MCF 10A (cell line): ENCODE measurements at places on chromosomes 16 and 17.

DNA sequence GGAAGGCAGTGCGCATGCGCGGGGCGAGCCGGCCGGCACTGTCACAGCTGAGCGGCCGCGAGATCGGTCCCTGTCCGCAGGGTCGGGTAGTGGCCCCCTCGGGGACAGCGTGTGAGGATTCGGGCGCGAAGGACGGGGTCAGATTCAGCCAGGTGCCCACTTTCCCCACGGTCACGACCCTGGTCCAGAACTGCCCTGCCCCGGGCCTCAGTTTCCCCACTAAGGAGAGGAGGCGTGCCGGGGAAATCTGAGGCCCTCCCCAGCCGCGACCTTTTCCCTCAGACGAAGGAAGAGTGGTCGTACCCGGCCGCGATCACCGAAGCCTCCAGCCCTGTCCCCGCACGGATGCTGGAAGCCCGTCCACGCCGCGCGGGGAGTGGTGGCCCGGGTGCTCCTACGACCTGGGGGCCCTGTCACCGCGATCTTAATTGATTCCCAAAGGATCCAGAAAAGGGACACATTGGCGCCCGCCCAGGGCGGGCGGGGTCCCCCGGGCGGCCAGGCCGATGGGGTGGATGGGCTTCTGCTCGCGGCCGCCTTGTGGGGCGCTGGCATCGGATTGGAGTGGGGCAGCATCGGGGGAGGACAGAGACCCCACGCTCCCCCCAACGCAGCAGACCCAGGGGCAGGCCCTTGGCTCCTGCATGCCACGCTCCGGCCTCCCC, 57.7 kb downstream of the SRL start:
- no peak for DNase-seq

GRCh38 chr16:1911467-1912214, 6.6 kb downstream of the HS3ST6 start:
- no peak for DNase-seq

DNA sequence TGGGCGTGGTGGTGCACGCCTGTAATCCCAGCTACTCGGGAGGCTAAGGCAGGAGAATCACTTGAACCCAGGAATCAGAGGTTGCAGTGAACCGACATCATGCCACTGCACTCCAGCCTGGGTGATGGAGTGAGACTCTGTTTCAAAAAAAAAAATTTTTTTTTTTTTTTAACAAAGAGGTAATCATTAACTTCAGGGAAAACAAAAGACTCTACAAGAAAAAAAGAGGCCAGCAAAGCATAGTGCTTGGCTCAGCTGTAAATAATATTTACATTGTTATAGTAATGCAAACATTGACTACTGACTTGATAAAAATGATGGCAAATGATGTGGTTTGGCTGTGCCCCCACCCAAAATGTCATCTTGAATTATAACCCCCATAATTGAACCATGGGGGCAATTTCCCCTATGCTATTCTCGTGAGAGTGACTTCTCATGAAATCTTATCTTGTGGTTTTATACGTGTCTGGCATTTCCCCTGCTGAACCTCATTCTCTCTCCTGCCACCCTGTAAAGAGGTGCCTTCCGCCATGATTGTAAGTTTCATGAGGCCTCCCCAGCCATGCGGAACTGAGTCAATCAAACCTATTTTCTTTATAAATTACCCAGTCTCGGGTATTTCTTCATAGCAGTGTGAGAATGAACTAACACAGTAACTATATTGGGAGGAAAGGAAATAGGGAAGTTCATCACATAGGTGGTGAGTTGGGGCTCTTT, 12.7 kb upstream of the SSTR2 start:
- no peak for DNase-seq

- no peak for DNase-seq
Observed at GRCh38 chr17:20184977-20185619, 175.9 kb downstream of the SPECC1 start.

DNA sequence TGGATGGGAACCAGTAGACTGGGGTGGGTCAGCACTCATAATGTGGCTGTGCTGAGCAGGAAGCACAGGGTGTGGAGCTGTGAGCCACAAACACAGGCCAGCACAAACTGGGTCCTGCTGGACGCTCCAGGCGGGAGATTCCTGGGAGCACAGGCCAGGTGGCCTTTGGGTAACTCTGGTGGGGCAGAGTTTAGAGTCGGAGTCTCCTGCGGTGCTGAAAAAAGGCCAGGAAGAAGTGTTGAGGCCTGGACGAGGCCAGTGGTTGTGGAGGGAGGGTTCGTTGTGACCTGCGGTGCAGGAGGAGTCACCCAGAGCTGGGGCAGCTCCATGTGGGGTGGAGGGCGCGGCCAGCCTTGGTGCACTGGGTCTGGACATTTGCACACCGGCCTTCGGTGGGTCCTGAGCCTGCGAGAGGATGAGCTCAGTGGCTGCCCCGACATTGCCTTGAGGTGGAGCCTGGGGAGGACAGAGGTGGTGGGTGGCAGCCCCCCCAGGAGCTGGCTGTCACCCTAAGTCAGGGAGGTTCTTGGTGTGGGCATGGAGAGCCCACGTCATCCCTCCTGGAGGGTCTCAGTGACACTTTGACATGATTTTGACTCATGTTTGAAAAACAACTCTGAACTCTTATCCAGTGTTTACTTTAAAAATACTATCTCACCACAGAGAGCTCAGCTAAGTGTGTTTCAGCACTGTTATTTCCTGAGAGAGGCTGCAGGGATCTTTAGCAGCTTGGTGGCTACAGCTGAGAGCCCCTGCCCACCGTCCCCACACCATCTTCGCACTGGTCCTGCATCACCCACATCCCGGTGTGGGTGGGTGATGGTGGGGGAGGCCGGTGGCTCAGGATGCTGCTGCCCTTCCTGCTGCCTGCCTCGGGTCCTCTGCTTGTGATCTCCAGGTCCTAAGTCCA, 98.7 kb downstream of the NPIPB11 start:
- DNase-seq: no peak

- no peak for DNase-seq
Observed at GRCh38 chr17:77345260-77345910, 204.6 kb downstream of the SEC14L1 start.
